ENCODE measurements at places on chromosomes 3 and 15.

- DNase-seq: no peak
Observed at GRCh38 chr3:66998904-66999235, 763 bp downstream of the KBTBD8 start.

GRCh38 chr3:11609481-11609880, 34.2 kb downstream of the VGLL4 start:
- no peak for DNase-seq

GRCh38 chr15:34754674-34755418, at the start of gene GJD2:
TSS of gene GJD2 (minus strand) at chr15:34754998. CDS start at chr15:34754488, 510 bp downstream.
- no peak for DNase-seq

GRCh38 chr3:141049681-141050080, 1.5 kb upstream of the SPSB4 start:
- DNase-seq: no peak
